Epithelial cell of umbilical artery (primary cell): ENCODE measurements at places on chromosomes 3 and 15. TPM values are rescaled to one million over a fixed set of nuclear protein-coding genes. Genes with fewer than 3 reads are reported as not detected.

Gene WDR93
- total RNA-seq = not detected in 2 replicates

Gene SSUH2
- not detected in 2 replicates for total RNA-seq

Gene VGLL3
- total RNA-seq = 3.2 and 5.6 TPM in 2 replicates

Gene MGLL
- 37.7 and 41.6 TPM in 2 replicates for total RNA-seq

Gene FES
- 73.4 and 103 TPM in 2 replicates for total RNA-seq

Gene KATNBL1
- 58.5 and 82.2 TPM in 2 replicates for total RNA-seq

Gene ERC2
- total RNA-seq = 1.9 and 3.0 TPM in 2 replicates

Gene HPS3
- 16.9 and 30.5 TPM in 2 replicates for total RNA-seq

Gene CPNE9
- not detected in 2 replicates for total RNA-seq

Gene KBTBD13
- not detected in 2 replicates for total RNA-seq

Gene PRKCD
- total RNA-seq = 2.3 and 5.5 TPM in 2 replicates

Gene LRRIQ4
- not detected in 2 replicates for total RNA-seq

Gene TWF2
- total RNA-seq = 106 and 168 TPM in 2 replicates

Gene TRPM1
- under 0.01 TPM in 1 of 2 replicates, not detected in the other for total RNA-seq

Gene ANKRD34C
- total RNA-seq = not detected in 2 replicates

Gene SLC27A2
- 0.61 TPM in 1 of 2 replicates, not detected in the other for total RNA-seq

Gene SLC9C1
- total RNA-seq = not detected in 2 replicates

Gene TRIM42
- not detected in 2 replicates for total RNA-seq

Gene INSYN1
- not detected in 2 replicates for total RNA-seq

Gene UACA
- total RNA-seq = 133 and 144 TPM in 2 replicates

Gene PCSK6
- 0.32 TPM in 1 of 2 replicates, not detected in the other for total RNA-seq

Gene SUMF1
- total RNA-seq = 43.5 and 77.6 TPM in 2 replicates

Gene TAMM41
- 2.9 and 7.1 TPM in 2 replicates for total RNA-seq

Gene POPDC2
- 0.65 TPM in 1 of 2 replicates, not detected in the other for total RNA-seq

Gene TAGLN3
- not detected in 2 replicates for total RNA-seq

Gene SOX14
- not detected in 2 replicates for total RNA-seq

Gene ASB14
- not detected in 2 replicates for total RNA-seq

Gene VIPR1
- total RNA-seq = 0.32 and 0.46 TPM in 2 replicates

Gene TERB2
- not detected in 2 replicates for total RNA-seq

Gene ECE2
- total RNA-seq = not detected in 2 replicates

Gene ZNF80
- not detected in 2 replicates for total RNA-seq

Gene GOLGA6B
- total RNA-seq = not detected in 2 replicates

Gene ERICH6
- total RNA-seq = not detected in 2 replicates

Gene FMN1
- under 0.01 and 0.15 TPM in 2 replicates for total RNA-seq
